Omental fat pad (tissue), 4 donors: ENCODE measurements at places on chromosomes 12 and 14.

GRCh38 chr12:10372559-10372958 is 17.3 kb downstream of the KLRK1 start:
- DNase-seq: no peak

- DNase-seq: no peak
Observed at GRCh38 chr12:13128291-13128965, 25.0 kb upstream of the GSG1 start.

DNA sequence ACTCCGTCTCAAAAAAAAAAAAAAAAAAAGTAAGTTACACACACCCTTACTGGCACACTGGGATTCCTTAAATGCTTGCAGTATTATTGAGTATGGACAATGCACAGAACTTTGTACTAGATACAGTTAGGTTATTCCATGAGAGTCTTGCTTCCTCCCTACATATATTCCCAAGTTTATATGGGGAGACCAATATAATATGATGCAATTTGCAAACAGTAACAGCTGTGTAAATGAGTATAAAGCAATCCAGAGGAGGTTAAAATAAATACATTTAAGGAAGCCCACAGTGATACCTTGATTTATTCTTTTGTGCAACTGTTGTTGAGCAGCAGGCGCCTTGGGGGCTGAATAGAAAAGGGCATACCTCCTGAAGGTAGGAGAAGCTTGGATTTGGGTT is 26.6 kb downstream of the RASSF3 start:
- no peak for DNase-seq

DNA sequence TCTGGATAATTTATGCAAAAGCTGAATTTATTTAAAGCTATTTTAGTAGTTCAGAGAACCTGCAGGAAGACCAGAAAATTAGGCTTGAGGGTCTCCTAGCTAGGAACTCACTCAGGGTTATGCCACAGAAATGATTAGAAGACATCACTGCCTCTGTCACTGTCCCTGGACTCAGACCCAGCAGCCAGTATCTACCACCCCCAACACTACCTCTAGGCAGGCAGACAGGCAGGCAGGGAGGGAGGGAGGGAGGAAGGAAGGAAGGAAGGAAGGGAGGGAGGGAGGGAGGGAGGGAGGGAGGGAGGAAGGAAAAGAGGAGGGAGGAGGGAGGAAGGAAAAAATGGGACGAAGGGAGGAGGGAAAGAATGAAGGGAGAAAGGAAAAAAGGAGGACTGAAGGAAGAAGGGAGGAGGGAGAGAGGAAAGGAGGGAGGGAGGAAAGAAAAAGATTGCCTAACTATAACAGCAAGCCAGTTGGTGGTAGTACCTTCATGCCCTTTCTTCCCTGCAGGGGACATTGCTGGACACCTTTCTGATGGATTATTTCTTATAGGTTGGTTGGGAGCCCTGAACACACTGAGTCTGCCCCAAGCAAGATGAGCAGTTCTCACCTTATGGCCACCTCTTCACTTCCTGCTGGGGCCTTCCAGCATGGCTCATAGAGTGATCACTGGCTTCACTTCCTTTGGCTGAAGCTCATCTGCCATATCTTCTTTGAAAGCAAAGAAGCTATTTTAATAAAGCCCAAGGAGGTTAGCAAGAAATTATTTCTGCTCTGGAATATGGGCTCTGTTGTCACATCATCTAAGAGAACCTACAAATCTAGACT is 49.7 kb downstream of the KICS2 start:
- DNase-seq: no peak

GRCh38 chr12:9634177-9634803 is 26.6 kb upstream of the KLRB1 start:
- peak; percentile 54 for DNase-seq

DNA sequence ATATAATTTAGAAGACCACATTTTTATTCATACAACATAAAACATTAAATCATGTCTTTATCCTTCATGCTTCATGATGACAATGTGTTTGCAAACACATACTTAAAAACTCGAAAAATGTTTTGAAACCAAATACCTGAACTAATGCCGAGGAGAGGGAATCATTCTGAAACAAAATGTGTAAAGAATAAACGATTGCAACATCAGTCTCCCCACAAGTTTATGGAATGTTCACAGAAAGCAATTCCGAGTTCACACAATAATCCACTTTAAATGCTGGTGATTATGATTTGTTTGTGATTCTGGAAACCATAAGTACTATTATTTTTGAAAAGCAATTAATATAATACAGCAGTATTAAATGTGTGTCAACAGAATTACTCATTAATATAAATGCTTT is 84.5 kb upstream of the PDZRN4 start:
- no peak for DNase-seq

GRCh38 chr14:59252772-59253500 is 64.5 kb downstream of the DAAM1 start:
- no peak for DNase-seq

DNA sequence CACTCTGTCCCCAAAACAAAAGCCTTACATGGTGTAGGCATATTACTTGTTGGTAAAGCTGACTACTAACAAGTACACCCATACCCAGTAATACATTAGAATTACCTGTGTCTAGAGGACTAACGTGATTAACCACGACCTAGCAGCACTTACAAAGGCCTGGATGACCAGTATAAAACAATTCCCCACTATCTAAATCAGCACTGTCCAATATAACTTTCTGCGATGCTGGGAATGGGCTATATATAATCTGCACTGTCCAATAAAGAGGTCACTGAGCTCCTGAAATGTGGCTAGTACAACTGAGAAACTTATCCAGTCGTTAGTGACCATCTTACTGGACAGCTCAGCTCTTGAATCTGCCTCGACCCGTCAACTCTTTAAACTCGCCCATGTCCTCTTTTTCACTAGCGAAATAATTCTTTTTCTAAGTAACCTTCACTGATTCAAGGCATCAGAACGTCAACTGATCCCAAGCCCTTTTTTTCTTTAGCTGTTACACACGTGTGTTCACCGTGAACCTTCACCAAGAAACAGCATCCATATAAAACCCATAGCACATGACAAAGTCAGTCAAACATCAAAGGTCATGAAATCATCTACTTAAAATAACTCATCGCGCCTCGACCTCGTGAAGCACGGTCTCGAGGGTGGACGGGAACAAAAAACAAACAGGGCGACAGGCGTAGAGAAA is 905 bp upstream of the CIPC start:
- DNase-seq: no peak
